HAP-1 (cell line): ENCODE measurements at places on chromosomes 12 and 14.
A peak's percentile ranks its signal among the peaks of the same experiment; 100 is the strongest.

GRCh38 chr14:60807971-60808370 lies 73.4 kb downstream of the MNAT1 start:
- no peak for DNase-seq

DNA sequence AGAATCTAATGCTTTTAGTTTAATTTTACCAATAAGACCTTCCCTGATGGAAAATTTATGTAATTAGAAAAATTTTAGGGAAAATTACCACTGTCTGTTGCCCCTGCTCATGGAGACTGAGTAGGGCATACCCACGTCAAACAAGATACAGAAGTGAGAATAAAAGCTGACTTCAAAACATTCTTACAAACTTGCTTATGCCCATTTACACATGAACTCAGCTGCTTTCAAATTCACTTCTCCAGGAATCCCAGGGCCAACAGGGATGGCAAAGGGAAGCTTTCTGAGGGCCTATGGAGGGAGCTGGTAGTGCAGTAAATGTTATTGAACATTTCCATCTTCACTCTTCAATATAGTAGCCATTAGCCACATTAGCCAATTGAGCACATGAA lies 4.8 kb upstream of the NINJ2 start:
- DNase-seq = no peak

DNA sequence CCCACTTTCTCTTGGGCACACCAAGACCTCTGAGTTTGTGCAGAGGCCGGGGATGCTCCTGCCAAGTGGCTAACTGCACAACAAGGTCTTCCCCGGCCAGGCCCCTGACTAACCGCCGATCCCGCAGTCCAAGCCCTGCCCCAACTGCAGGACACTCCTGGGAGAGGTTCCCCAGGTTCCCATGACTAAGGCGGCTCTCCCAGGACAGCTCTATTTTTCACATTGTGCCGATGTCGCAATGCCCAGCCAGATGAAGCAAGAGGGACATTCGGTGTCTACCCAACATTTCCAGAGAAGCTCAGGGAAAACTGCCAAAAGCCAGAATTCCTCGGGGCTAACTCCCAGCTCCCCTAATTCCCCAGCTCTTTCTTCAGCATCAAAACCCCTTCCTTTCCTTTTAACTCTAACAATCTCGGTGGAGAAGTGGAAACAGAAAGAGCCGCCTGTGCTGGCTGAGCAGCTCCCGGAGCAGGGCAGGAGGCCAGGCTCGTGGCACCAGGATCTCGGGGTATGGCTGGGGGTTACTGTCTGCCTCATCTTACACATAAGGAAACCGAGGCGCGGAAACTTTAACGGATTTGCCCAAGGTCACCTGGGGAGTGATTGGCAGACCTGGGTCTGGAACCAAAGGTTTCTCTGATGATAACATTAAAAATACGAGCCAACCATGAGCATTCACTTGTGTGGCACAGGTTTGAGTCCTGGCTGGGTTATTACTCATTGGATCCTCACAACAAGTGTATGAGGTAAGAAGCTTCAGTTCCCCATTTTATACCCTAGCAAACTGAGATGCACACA lies 318.2 kb downstream of the BCL11B start:
- DNase-seq = peak; percentile 1

- DNase-seq = no peak
These were observed 108.5 kb downstream of the ARF6 start for GRCh38 chr14:50001151-50001998.

- no peak for DNase-seq
These were observed 276.0 kb downstream of the ADGRD1 start for GRCh38 chr12:131229426-131230339.

DNA sequence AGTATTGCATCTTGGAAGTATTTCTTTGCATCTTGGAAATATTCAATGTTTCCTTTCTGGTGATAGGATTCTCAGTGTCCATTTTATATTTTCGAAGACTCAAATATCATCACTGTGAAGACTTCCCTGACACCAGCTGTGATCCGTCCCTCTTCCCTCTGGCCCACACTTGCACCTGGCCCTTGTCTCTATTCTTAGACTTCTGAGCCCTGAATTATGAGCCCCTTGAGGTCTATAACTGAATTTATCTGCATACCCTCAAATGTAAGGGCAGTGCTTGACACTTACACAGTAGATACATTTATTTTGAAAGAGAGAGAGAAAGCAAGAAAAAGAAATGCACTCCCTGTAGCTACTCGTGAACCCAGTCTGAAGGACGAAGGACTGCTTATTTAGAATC lies 376.7 kb downstream of the ZFP36L1 start:
- DNase-seq = no peak

GRCh38 chr12:80512781-80513180 lies 68.7 kb downstream of the PTPRQ start:
- no peak for DNase-seq

GRCh38 chr14:72610831-72611200 lies 283.1 kb downstream of the DPF3 start:
- no peak for DNase-seq

GRCh38 chr14:64059454-64060198 lies 206.8 kb downstream of the SYNE2 start:
- DNase-seq = no peak

DNA sequence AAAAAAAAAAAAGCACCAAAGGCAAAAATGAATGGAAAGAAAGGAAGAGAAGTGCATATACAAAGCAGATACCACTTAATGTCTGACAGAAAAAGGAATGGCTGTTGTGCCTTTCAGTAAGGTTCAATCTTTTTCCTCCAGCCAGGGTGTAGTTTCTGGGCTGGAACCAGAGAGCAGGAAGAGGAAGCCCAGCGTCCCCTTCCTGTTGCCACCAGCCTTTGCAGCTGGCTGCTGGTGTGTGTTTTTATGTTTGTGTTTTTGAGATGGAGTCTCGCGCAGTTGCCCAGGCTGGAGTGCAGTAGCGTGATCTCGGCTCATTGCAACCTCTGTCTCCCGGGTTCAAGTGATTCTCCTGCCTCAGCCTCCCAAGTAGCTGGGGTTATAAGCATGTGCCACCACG lies 64.6 kb upstream of the LTA4H start:
- no peak for DNase-seq

DNA sequence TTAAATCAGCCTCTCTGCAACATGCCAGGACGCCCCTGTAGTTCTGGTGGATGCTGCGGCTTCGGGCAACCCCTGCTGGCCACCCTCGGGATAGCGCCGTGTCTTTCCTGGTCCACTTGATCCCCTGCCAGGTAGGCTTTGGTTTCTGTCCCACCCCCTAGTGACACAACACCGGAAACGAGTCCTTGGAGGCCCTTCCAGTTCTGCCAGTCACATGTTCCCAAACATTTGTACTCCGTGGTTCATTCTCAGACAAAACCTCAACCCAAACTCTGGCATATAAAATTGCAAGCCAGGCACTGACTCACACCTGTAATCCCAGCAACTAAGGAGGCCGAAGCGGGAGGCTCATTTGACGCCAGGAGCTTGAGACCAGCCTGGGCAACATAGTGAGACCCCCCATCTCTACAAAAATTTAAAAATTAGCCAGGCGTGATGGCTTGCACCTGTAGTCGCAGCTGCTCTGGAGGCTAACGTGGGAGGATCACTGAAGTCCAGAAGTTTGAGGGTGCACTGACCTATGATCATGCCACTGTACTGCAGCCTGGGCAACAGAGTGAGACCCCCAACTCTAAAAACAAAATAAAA lies 37.0 kb downstream of the RASAL1 start:
- DNase-seq = peak; percentile 67

DNA sequence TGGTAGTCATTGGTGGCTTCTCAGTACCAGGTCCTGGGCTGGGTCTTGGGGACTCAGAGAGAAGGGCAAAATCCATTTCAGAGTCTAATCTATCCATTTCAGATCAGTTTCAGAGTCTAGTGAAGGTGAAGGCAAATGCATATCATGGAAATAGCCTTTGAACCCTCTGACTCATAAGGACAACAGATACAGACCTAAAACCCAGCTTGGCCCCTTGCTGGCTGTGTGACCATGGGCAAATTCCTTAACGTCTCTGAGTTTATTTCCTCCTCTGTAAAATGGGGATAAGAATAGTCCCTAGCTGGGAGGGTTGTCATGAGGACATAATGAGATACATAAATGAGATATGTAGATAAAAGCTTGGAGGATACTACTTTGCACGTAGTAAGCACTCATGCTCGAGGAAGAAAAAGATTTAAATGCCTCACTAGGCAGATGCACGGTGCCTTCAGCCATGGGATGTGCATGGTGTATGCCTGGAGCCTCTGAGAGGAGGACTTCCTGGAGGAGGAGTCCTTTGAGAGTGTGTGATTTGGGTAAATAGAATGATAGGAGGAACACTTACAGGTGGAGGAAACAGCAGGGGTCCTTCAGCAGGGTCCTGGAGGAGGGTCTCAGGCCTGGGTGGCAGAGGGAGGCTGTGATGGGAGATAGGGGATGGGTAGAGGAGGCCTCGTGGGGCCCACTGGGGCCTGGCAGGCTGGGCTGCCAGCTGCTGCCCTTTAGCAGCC lies 8.0 kb downstream of the DTX1 start:
- DNase-seq = no peak

GRCh38 chr14:58353516-58354299 lies 42.0 kb upstream of the TOMM20L start:
- no peak for DNase-seq

DNA sequence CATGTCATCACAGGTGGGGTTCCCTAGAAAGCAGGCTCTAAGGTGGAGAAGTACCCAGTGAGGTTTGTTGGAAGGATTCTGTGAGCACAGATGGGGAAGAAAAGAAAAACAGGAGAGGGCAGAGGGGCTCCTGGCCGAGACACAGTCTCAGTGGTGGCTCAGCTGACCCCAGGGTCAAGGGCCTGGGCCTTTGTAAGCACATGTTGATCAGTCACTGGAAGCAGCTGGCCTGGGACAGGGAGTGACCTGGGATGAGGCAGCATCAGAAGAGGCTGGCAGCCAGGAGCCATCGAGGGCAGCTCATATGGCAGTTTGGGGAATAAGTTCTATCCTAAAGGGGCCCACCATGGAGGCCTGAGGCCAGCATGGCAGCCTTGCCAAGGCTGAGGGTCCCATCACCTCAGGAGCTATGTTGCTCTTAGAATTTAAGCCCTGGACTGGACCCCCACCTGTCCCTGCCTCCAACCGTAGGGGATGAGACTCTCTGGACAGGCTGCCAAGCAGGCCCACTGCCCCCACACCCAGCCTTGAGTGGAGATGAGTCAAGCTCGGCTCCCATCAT lies 6.3 kb upstream of the TMEM179 start:
- no peak for DNase-seq

DNA sequence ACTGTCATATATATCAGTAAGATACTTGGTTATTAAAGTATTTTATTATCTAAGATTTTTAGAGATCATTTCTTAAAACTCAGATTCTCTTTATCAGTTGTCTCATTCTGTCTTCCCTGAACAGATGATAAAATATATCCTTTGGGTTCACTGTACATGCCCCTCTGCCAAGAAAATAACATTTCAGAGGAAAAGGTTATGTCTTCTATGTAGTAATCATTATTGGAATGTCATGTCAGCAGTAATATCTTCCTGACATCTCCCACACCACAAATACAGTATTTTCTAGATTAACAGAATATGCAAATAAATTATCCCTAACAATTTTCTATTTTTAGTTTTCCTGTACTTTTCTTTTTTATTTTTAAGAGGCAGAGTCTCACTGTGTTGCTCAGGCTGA lies 26.0 kb downstream of the BTBD7 start:
- DNase-seq = no peak

GRCh38 chr14:66965831-66966230 lies 223.4 kb upstream of the GARIN2 start:
- DNase-seq = no peak

GRCh38 chr14:106507354-106507753 lies 981.0 kb downstream of the TMEM121 start:
- no peak for DNase-seq

GRCh38 chr14:23895480-23895879 lies 58.1 kb upstream of the DHRS4 start:
- DNase-seq = peak; percentile 14

- peak; percentile 32 for DNase-seq
These were observed 87.4 kb downstream of the HECTD4 start for GRCh38 chr12:112294793-112295192.

DNA sequence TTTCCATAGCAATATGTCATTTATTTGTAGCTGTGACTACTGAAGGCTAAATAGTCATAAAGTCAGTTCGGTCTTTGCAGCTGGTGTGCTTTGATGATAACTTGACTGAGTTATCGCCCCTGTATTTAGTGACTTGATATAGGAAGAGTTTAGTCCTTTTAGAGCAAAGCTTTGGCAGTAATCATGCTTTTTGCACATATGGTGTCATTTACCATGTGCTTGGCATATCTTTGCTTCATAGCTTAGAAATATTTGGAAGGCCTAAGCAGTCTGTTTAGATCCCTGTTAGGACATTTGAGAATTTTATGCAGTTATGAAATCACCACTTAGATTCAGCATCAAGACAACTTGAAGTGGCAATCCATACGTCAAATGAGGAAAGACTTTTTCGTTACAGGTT lies 31.6 kb downstream of the POLR3B start:
- DNase-seq = no peak

DNA sequence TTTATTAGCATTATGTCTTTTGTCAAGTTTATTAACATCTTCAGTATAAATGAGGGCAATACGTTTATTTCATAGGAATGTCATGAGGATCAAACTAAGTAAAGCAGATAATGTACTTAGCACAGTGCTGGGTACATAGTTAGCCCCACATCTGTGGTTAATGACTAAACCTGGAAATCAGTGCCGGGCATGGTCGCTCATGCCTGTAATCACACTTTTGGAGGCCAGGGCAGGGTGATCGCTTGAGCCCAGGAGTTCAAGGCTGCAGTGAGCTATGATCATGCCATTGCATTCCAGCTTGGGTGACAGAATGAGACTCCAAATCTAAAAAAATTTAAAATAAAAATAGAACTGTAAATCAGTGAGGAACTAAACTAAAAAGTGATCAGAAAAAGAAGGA lies 44.8 kb upstream of the GUCY2C start:
- no peak for DNase-seq

DNA sequence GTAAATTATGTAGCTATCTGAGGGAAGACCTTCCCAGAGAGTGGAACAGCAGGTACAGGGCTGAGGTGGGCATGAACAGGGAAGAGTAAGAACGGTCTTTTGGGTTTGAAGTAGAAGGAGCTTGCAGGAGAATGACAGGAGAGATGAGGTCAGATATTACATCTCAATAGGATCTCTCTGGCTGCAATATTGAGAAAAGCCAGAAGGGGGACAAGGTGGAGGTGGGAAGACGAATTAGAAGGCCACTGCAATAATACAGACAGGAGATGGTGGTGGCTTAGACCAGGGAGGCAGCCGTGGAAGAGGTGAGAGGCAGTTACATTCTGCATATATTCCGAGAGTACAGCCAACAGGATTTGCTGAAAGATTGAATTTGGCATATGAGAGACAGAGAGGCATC lies 310.2 kb downstream of the APAF1 start:
- DNase-seq = peak; percentile 48

DNA sequence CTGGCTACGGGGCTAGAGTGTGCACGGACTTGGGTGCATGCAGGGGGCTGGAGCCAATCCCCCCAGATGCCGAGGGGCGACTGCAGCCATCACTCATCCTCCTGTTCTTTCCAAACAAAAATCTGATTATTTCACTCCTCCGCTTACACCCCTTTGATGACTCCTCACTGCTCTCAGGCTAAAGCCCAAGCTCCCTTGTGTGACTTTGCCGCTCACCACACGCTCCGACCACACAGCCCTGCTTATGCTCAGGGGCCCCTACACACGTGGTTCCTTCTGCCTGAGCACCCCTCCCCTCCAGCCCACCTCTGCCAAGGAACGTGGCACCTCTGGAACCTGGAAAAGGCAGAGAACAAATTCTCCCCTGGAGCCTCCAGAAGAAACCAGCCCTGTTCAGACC lies 13.7 kb downstream of the CHFR start:
- DNase-seq = no peak
